HuH-7 (cell line): ENCODE measurements at places on chromosomes 7 and 10.
A peak's percentile ranks its signal among the peaks of the same experiment; 100 is the strongest.

DNA sequence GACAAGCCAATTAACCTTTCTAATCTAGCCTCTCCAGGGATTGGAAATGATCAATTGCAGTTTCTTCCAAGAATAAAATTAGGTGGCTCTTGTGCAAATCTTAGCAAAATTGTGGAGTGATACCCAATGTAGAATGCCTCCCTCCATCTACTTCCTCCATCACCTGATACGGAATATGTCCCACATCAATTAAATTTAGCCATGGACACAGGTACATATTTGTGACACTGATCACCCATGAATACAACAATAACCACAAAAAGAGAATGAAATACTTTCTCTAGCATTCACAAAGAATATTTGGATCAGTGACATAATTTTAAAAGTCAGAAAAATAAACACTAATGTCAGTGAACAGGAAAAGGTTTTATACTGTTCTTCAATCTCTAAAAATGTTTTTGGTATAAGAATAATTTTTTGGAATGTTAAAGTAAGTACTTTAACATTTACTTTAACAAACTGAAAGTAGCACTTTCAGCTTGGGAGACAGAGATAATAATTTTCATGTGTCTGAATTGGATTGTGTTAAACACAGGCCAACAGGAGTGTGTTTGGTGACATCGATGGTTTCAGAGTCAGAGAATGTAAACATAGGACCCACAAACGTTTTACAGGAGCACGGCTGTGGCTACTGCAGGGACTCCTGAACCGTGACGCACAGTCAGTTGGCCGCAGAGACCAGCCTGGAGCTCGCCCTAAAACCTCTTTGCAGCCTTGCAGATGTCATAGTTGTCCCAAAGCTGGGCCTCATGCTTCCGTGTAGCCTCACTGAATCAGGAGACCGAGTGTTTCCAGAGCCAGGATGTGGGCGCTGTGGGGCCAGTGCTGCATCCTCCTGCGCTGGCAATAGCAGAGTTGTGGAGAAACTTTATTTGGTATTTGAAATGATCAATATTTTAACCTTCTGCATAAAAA lies 7.2 kb downstream of the RBM20 start:
- DNase-seq = no peak

DNA sequence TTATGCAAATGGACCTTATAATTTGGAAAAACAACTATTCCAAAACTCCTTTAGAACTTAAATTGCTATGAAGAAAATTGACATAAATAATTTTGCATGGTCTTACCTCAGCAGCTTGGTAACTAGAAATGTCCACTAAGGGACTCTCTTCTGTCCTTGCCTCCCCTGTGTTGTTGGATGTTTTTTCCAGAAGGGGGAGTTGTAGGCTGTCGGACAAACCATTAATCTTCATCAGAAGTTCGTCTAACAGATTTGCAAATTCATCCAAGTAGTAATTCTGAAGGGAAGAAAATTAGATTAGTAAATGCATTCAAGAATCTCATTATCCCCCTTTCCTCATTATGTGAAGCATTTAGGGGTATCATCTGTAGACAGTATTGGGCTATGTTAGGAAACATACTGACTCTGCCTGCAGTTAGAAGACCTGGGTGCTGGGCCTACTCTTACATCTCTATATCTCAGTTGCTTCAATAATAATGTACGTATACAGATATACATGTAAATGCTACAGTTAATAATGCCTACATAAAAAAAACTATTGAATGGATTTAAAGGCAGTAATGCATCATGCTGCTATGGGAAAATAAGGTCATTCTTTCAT lies 155.6 kb downstream of the PKD1L1 start:
- DNase-seq = no peak

DNA sequence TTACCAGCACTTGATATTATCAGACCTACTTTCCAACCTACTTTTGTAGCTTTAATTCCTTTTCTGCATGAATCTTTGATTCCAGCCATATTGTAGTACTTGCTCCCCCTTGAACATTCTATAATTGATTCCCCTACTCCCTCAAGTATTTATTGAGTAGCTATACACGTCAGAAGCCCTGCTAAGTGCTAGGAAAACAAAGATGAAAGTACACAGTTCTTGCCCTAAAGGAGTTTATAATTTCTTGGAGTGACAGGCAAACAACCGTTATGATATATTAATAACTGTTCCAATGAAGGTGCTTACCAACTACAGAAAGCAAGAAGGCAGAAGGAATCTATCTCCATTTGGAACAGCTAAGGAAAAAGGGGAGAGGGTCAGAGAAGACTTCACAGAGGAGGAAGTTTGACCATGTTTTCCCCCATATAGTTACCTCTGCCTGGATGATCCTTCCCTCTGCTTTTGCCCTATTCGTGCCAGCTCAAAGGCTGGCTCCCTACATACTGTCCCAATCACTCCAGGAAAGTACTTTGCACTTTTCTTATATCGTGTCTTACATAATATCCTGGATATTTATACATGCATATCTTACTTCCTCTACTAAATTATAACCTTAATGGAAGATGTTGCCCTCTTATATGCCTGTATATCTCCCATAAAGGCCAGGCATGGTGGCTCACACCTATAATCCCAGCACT lies 54.7 kb downstream of the SCD start:
- no peak for DNase-seq

GRCh38 chr10:51876503-51876902 lies 177.1 kb upstream of the CSTF2T start:
- DNase-seq = no peak

DNA sequence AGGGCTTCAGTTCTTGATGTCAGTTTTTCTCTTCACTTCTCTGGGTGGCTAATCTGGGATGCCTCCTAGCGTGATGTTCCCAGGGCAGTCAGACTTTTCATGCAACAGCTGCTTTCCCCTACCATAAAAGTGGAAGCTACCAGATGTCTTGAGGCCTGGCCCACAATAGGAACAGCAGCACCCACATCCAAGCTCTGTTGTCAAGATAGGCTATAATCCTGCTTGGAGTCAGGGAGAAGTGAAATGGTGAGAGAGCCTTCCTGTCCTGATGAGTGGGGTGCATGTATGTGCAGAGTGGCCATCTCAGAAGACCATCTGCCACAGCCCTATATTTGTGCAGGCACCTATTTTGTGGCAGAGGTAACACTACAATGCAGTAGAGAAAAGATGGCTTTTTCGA lies 108.0 kb downstream of the HTR5A start:
- DNase-seq = no peak

DNA sequence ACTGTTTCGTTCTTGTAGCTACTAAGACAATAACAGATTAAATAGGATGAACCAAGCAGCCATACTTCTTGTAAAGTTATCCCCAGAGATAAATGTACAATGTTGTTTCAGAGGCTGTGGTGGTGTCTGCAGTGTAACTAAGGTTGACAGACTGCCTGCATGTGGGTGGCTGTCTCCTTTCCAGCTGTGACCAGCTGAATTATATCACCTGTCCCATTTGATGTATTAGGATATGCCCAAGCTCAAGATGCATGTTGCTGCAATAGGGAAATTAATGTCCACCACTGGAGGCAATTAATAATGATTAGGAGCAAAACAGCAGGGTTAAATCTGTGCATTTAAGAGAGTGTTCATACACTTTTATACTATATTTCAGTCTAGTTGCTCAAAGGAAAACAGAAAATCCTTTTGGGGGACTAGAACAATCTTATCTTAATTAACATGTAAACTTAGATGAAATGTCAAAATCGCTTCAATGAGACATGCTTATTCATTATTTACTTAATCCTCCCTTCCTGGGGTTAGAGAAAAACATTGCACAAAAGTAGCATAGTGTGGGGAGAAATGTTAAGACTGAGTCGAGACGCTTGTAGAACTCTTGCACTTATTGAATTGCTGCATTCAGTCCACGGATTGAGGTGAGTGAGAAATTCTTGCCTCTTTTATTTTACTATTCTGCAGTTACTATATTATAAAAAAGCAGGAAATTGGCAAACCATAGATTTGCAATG lies 269.0 kb downstream of the SNX10 start:
- DNase-seq = no peak

- DNase-seq = peak; percentile 31
Observed at GRCh38 chr10:21675157-21675796, 141.2 kb downstream of the MLLT10 start.

- peak; percentile 17 for DNase-seq
Observed at GRCh38 chr10:81108516-81109199, 571.0 kb downstream of the SH2D4B start.

- DNase-seq = no peak
Observed at GRCh38 chr7:48628793-48629349, 295.5 kb upstream of the CDC14C start.

DNA sequence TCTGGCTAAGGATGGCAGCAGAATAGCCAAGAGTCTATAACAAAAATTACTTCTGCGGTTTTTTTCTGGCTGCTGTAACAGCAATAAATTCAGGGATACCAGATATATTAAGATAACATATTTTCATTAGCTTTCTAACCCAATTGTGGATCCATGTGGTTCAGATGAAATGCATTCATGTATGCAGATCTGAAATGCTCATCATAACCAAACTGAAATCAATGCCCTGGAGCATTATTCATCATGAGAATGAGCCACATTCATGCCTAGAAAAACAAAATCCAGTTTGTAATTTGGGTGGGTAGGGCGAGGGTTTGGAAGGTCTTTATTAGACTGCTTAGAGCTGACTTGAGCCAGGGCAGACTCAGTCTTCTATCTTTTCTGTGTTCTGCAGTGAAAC lies 69.8 kb upstream of the SEMA3A start:
- no peak for DNase-seq

- DNase-seq = no peak
Observed at GRCh38 chr7:25347360-25348066, 119.2 kb upstream of the NPVF start.

DNA sequence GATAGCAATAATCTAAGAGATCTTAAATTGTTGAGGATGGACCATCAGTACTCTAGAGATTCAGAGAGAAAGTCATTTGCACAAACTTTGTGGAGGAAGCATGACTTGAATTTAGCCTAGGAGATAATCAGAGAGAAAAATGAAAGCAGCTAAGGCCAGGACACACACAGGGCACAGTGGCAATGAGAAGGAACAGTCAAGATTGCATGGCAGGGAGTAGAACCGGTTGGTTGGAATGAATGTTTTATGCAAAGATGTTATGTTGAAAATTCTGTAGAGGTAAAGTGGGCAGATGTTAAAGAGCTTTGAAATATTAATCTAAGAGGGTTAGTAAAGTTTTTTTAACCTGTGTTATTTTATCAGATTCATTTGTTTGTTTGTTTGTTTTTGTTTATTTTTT lies 521.8 kb downstream of the GATA3 start:
- DNase-seq = no peak

DNA sequence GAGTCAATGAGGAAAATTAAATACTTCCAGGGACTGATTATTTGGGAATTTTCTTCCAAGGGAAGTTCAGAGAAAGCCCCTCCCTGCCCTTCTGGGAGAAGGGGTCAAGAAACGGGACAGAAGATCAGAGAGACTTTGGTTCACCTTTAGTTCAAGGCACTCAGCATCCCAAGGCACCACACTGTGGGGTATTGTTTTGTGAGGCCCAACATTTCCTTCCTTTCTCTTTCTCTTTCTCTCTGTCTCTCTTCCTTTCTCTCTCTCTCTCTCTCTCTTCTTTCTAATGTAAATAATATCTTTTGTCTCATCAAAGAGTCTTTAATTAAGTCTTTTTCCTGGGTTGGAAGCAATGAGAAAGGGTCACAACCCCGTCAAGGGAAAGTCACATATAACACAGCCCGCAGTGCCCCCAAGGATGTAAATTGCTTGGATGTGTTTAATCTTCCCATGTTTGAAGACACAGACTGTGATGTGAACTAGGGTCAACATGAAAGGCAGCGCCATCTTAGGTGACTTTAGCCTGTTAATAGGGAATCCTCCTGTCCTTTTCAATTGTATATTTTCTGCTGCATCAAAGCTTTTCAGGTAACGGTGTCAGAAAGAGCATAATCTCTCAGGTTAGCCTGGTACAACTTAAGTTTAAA lies 983.3 kb upstream of the C7orf33 start:
- DNase-seq = no peak

- DNase-seq = no peak
Observed at GRCh38 chr10:73459683-73460314, 26.4 kb upstream of the MSS51 start.

GRCh38 chr7:5429857-5430611 lies 6.4 kb upstream of the TNRC18 start:
- no peak for DNase-seq

GRCh38 chr7:121931149-121931902 lies 58.4 kb downstream of the PTPRZ1 start:
- DNase-seq = no peak

GRCh38 chr10:132551093-132551807 lies 13.7 kb downstream of the INPP5A start:
- no peak for DNase-seq

GRCh38 chr10:77377678-77378352 lies 259.8 kb downstream of the KCNMA1 start:
- DNase-seq = no peak

DNA sequence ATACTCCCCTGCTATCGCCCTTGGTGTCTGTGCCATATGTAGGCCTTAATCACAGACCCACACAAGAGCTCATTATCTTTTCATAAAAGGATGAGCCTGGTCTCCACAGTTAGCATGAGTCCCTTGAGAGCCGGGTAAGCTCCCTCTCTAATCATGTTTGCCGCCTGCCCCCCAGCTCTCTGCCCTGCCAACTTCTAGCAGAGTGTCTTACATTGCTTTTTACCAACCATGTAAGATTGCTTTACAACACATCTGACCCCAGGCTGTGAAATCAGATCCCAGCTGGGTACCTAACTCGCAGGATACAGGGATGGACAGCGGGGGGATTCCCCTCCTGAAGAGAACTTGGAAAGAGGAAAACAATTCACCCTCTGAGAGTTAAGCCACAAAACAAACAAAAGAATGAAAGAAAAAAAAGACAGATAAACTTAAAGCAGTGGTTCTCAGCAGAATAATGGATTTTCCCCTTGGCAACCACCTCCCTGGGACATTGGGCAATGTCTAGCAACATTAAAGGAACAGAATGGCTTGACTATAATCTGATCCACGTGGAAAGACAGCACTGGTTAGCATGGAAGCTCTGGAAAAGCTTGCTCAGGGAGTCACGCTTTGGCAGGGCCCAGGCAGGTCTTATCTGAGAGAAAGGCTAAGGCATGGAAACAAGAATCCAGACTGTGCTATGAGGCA lies 39.4 kb upstream of the ATOH7 start:
- peak; percentile 5 for DNase-seq

GRCh38 chr7:3559278-3559677 lies 258.2 kb downstream of the SDK1 start:
- DNase-seq = no peak

GRCh38 chr10:52213321-52213752 lies 100.7 kb upstream of the DKK1 start:
- no peak for DNase-seq

DNA sequence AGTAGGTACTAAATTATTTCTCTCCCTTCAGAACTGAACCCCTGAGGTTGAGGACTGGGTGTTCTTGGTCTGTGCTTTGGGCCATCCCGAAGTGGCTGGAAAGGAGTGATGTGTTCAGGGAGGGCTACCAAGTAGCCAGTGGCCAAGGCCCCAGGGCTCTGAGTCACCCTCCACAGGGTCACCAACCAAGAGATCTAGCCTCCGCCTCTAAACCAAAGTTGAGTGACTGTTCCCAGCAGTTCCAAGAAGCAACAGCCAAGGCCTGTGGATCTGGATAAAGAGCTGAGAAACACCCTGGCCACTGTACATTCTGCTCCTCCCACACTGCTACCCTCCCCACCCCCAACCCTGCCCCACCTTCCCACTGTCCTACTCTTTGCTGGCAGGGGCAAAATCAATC lies 35.5 kb upstream of the KCNMA1 start:
- DNase-seq = no peak
